KBM-7 (cell line): ENCODE measurements at places on chromosomes 5 and 9.

- DNase-seq, result no peak
Observed at GRCh38 chr5:173627860-173628392, 11.5 kb upstream of the BOD1 start.

DNA sequence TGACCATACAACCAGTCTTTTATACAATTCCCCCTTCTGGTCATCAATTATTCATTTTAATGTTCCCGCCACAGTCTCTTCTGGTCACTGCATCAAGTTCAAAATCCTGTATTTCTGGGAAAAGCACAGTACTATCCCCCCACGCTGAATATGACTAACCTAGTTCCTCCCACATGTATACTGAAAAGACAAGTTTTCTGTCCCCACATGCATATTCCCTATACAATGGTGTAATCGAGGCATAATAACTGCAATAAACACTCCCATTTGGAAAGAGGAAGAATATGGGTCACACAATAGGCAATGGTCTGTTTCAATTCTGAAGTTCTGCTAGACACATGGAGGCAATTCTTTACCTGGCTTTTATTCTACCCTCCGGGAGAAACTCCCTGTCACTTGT lies 344.9 kb downstream of the EFNA5 start:
- DNase-seq, result no peak

GRCh38 chr5:58582019-58582802 lies 664 bp upstream of the RAB3C start:
- peak; percentile 58 for DNase-seq

GRCh38 chr9:77965445-77966123 lies 66.0 kb downstream of the GNAQ start:
- no peak for DNase-seq

DNA sequence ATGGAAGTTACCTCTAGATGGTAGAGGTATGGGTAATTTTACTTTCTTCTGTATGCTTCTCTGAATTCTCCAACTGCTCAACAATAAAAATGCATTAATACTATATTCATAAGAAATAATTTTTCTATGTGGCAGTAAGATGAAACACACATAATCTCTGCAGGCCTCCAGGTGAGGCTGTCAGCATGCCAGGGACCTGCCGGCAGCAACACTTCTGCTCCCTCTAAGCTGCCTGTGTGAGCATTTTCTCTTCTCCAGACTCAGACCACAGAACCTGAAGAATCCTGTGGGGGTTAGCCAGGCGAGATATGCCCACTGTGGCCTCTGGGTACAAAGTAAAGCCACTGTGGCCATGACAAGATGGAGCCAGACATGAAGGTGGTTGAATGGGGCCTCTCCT lies 316.3 kb downstream of the EBF1 start:
- DNase-seq, result no peak

- no peak for DNase-seq
Observed at GRCh38 chr5:120449501-120449900, 14.6 kb upstream of the PRR16 start.

GRCh38 chr5:152181461-152181860 lies 223.6 kb downstream of the NMUR2 start:
- no peak for DNase-seq

DNA sequence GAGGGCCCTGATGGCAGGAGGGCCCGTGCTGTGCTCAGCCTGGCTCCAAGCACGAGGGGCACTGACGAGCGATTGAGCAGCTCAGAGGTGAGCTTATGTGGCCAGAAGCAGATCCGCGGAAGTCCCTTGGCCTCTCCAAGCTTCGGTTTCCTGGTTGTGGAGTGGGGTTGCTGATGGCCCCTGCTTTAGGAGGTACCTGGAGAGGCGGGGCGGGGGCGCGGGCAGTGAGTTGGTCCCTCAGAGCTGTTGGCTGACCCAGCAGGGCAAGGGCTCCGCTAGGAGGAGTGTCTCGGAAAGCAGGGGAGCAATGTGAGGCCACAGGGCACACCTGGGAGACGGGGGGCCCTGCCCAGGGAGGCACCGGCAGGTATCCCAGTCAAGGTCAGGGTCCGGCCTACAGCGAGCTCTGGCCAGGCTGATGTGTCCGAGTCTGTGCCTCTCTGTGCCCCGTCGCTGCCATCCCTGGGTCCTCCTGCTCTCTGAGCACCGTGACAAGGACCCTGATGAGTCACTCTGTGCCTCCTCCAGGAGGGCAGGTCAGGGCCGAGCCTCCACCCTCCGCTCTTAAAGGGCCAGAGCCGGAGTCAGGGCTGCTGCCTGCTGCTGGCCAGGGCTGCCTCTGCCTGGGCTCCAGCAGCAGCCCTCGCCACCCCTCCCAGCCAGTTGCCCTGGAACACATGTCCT lies 14.8 kb downstream of the NCS1 start:
- DNase-seq, result no peak

GRCh38 chr9:95486318-95486717 lies 30.5 kb downstream of the PTCH1 start:
- no peak for DNase-seq

GRCh38 chr9:125861405-125862058 lies 114.4 kb downstream of the PBX3 start:
- DNase-seq, result no peak

DNA sequence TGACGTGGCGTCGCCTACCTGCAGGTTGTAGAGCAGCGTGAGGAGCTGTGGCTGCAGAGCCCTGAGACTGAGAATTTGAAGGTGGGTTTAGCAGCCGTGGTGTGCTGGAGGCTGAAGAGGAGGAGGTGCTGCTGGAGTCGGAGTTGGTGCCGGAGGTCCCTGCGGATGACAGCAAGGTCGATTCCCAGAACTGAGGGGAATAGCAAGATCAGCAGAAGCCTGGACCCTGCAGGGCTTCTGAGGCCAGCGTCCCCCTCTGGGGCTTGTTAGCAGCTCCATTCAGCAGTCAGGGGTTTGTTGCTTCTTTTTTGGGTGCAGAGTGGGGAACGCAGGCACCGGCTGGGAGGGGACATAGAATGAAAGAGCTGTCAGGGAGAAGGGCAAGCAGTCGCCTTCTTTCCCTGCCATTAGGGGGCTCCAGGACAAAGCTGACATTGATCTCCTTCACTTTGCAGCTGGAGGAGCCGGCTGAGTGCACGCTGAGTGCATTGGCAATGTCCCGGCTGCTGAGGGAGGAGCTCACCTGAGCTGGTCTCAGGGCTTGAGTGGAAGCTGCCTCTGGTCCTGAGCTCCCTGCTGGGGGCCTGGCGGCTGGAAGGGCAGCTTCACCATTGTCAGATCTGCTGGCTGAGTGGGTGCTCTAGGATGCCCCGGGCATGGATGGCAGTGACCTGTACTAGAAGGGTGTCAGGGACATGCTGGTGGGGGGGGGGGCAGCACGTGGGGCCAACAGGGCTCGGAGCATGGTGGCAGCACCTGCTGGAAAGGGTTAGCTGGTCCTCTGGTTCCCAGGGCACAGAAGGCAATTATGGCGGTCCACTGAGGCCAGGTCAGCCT lies 20.8 kb downstream of the OBP2B start:
- peak; percentile 38 for DNase-seq

DNA sequence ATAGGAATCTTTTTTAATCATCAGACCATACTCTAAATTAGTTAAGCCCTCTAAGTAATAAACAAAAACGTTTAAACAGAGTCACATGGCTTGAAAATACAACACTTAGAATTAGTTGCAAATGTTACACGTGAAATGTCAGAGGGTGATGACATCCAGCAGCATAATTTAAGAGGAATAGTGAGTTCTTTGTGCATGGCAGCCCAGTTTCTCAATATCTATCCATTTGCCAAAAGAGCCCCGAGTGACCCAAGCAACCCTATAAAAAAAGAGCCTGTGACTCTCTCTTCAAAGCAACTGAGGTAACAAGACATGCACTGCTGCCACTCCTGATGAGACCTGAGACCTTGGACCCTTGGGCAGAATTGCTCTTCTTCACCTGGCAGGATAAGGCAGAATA lies 96.9 kb upstream of the RASA1 start:
- no peak for DNase-seq

DNA sequence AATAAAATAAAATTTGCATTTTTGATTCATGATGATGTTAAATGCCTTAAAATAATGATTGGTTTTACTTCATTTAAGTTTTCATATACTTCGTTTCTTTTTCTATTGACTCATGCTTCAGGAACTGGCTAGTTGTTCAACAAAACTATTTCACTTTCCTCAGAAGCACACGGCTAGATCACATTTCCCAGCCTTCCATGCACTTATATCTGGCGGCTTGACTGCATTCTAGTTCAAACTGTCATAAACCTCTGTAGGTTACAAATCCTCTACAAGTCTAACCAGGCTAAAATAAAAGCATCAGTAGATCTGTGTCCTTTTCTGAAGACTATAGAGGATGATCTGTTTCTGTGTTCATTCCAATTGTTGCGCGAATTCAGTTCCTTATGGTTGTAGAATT lies 46.3 kb upstream of the CNTLN start:
- DNase-seq, result no peak

- peak; percentile 64 for DNase-seq
Observed at GRCh38 chr5:10689391-10690081, 71.5 kb downstream of the DAP start.

GRCh38 chr5:176818391-176819098 lies 8.2 kb downstream of the UNC5A start:
- DNase-seq, result peak; percentile 25

DNA sequence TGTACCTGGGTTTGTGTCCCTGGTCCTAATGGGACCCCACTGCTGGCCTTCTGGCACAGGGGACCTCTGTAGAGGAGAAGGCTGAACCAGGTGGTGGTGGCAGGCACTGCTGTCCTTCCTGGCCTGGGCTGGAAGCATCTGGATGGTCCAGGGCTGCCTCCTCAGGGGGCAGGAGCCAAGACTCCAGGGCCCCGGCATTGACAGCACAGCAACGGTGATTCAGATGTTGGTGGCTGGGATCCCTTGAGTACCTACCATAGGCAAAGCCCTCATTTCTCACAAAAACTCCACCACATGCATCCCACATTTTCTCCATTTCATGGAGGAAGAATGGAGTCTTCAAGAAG lies 15.0 kb downstream of the FGD3 start:
- no peak for DNase-seq

- DNase-seq, result peak; percentile 25
Observed at GRCh38 chr9:134066913-134067851, 644 bp downstream of the BRD3 start.

DNA sequence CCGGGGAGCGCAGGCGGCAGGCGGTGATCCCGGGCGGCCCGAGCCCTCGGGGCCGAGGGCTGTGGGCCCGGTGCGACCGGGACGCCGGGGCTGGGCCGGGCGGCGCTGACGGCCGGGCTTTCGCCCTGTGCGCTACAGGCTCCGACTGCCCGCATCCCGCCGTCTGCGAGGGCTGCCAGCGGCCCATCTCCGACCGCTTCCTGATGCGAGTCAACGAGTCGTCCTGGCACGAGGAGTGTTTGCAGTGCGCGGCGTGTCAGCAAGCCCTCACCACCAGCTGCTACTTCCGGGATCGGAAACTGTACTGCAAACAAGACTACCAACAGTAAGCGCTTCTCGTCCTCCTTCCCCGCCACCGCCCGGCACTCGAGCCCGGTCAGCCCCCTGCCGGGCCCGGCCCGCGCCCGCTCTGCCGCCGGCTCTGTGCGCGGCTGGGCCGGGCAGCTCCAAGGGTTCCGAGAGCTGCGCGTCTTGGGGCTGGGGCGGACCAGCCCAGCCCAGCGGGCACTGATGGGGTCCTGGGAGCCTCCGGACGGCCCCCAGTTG lies 1.6 kb downstream of the LMX1B start:
- DNase-seq, result no peak

DNA sequence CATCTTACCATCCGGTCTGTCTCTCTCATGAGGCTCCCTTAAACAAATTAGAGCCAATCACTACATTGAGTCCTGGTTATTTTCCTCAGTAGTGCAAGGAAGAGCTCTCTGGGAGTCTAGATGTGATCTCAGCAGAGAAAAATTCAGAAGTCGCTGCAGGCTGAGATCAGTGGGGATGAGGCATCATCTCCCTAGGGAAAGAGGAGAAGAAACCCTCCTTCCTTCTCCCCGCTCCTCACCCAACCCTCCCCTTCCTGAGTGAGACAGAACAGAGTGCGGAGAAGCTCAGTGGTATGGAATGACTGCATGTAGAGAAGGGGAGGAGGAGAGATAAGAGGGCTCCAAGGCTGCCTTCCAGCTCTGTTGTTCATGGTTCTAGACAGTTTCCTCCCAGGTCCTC lies 80.5 kb downstream of the PAPPA start:
- no peak for DNase-seq

DNA sequence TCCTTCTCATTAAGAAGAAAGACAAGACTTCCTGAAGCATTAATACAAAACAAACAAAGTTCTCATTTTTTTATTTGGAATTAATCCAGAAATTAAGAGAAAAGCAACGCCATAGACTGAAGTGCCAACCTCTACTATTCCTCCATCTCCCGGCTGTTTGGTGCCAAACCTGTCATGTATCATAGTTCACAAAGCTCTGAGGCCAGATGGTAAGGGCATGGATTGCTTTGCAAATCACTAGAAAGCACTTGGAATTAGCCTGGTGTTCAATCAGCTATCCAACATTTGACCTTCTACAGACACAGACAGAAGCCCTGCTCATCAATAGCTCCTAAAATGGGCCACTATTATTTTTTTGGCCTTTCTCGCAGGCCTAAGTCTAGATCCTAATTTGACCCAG lies 33.8 kb downstream of the HTR1A start:
- DNase-seq, result no peak

DNA sequence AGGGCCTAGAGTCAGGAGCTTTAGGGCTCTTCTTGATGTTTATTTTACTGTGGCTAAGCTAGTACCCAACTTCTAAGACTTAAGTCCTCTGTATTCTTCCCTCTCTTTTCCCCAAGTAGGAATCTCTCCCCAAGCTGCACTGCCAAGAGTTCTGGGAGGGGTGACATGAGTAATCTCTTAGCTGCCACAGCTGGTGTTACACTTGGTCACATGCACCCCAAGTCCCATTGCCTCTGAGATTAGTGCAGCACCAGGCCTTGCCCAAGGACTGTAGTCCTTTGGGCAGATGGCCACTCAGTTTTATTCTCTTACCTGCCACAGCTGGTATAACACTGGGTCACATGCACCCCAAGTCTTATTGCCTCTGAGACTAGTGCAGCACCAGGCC lies 114.7 kb upstream of the RIOK2 start:
- DNase-seq, result no peak

DNA sequence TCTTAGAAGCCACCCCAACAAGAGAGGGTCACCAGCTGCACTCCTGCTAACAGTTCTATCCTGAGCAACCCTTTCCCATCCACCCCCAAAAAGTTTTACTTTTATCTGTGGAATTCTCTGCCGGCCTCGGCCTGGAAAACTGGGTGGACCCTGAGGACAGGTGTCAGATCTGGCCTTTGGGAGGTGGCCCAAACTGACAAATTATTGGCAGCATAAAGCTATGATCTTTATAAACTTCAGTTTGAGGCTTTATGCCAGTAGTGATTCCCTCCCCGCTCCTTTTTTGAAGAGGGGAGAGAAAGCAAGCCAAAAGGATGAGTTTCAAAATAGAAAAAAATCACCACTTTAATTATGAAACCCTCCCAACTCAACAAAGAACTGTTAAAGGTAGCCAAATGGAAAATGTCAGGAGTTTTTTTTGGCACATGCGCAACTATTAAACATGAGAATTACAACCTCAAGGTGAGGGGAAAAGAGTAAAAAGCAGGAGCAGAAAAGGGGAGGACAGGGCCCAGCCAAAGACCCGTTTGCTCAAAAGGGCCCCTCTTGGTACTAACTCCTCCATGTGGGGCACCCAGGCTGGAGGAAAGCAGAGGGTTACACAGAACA lies 49.4 kb downstream of the FBXW11 start:
- DNase-seq, result no peak
